Hypothalamus (tissue), 51 donors: ENCODE measurements at places on chromosomes 13 and 19.

- no peak for DNase-seq
These were observed 114.3 kb downstream of the SIPA1L3 start for GRCh38 chr19:38021352-38021751.

DNA sequence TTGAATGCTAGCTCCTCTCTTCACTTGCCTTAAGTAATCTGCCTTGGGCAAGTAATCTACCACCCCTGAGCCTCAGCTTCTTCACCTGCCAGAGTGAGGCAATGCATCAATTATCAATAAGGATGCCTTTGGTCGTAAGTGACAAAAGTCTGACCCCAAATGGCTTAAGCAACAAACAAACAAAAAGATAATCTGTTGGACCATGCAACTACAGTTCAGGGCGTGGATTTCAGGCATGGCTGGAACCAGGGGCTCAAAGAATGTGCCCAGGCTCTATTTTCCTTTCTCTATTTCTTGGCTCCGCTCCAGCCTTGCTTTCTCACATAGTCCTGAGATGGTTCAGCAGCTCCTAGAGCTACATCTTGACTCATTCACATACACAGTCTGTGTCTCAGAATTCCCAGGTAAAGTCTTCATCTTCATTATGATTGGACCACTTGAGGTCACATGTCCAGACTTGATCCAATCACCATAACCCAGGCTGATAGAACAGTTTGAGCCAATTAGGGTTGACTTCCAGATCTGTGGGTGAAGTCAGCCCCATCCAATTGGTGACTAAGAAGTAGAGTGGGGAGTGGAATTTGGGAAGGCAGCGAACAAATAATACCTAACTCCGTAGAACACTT is 29.6 kb downstream of the ACSBG2 start:
- DNase-seq = no peak

DNA sequence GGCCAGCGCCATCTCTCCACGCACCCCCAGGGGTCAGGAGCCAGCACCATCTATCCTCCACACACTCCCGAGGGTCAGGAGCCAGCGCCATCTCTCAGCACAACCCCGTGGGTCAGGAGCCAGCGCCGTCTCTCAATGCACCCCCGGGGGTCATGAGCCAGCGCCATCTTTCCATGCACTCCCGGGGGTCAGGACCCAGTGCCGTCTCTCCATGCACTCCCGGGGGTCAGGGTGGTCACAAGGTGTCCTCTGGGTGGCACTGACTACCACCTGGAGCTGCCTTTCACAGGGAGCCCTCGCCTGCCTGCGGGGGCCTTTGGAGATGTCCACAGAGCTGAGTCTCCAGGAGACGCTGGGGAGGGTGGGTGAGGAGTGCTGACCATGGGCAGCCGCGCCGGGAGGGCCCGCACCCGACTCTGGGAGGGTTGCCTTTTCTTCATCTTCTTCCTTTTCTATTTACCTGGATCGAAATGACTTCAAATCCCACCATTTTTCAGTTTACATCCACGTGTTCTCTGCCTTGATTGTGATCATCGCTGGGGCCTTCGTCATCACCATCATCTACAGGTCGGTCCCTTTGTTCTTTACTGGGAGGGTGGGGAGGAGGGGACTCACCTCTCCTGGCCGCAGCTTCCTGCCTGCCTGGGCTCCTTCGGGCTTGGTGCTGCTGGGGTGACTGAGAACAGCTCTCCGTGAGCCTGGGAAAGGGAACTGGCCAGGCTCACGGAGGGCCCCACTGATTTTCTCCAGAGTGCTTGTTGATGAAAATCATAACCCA is 19.1 kb downstream of the TEX29 start:
- DNase-seq = no peak

DNA sequence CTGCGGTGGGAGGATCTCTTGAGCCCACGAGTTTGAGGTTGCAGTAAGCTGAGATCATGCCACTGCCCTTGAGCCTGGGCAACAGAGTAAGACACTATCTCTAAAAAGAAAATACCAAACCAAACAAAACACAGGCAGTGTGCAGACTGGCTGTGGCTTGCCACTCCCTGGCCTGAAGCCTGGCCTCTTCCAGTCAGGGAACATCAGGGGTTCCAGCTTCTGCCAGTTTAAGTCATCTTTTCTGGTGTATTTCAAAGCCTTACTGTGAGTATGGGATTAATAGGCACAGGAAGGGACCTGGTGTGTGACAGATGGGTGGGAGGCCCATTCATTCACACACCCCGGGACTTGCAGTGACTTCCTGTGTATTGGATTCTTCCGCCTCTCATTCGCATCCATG is 27.0 kb upstream of the F2RL3 start:
- no peak for DNase-seq

- no peak for DNase-seq
These were observed 36.3 kb downstream of the DACH1 start for GRCh38 chr13:71830736-71831135.

GRCh38 chr13:47087841-47088240 is 191.0 kb upstream of the HTR2A start:
- no peak for DNase-seq

- DNase-seq = no peak
These were observed 33.6 kb downstream of the TEX26 start for GRCh38 chr13:30966101-30966500.

DNA sequence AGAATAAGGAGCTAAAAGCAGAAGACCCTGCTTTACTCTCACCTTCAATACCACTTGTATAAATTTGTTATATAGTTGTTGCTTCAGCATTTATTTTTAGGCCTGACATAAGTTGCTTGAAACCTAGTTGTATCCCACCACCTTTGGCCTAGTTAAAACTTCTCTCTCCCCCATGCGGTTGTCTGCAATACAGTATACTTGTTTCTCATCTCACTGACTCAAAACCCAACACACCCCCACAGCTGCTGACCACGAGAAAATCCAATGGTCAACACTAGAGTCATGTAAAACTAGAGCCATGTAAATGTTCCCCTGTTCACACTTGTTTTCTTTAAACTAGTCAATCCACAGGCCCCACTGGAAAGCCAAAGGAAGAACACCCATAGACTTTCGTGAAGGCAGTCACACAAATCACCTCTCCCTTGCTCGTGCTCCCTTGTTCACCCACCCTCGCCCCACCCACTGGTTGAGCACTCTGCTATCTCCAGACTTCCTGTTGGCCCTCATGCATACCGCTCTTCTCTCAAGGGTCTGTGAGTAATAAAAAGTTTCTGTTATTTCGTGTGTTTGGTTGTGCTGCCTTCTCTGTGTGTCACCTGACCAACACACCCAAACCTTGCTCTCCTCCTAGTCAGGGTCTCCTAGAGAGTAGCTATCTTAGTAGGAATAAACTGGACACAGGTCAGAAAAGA is 12.9 kb upstream of the CCDC169 start:
- DNase-seq = no peak

GRCh38 chr13:93996481-93996880 is 483.0 kb downstream of the DCT start:
- DNase-seq = no peak

- DNase-seq = no peak
These were observed 145.1 kb upstream of the UFM1 start for GRCh38 chr13:38204556-38204955.

DNA sequence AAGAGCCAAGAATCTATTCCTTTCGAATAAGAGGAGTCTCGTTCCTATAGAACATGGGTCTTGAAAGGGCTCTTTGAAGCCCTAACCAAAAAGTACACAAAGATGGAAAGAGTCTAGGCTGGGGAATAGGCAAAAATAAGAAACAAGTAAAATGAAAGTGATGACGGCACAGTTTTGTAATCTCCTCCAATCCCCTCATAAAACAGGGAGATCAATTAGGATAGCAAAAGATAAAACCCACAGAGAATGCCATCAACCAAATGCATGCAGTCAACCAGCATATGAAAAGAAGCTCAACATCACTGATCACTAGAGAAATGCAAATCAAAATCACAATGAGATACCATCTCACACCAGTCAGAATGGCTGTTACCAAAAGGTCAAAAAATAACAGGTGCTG is 122.4 kb upstream of the LSM14A start:
- DNase-seq = no peak

- no peak for DNase-seq
These were observed 272.6 kb downstream of the DNAJC15 start for GRCh38 chr13:43295825-43296564.

DNA sequence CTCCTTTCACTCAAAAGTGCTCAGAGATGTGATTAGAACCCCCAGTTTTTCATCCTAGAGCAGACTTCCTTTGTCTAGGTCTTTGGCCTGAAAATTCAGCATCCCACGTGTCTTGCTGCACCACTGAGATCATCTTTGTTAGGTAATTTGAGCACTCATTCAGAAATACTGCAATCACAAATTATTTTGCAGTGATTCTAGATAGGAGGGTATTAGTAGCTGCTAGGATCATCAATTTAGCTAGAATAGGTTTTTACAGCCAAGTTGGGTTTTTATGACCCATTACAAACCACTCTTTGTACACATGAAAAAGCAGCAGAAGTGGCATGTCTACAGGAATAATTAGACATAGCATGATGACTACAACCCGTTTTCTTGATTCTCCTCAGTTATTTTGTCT is 219.6 kb downstream of the GPC6 start:
- DNase-seq = no peak

DNA sequence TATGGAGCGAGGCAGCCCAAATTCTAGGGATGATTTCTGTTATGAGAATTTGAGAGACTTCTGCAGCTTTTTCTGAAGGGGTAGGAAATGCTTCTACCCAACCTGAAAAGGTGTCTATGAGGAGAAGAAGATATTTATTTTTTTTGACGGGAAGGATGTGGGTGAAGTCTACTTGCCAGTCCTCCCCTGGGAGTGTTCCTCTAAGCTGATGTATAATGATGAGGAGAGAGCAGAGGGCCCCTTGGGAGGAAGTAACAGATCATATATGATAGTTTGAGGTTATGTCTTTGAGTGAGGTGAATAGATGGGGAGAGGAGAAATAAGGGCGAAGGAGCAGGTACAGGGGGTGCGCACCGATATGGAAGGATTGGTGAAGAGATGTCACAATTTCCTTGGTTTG is 910.6 kb upstream of the SLITRK5 start:
- DNase-seq = no peak

DNA sequence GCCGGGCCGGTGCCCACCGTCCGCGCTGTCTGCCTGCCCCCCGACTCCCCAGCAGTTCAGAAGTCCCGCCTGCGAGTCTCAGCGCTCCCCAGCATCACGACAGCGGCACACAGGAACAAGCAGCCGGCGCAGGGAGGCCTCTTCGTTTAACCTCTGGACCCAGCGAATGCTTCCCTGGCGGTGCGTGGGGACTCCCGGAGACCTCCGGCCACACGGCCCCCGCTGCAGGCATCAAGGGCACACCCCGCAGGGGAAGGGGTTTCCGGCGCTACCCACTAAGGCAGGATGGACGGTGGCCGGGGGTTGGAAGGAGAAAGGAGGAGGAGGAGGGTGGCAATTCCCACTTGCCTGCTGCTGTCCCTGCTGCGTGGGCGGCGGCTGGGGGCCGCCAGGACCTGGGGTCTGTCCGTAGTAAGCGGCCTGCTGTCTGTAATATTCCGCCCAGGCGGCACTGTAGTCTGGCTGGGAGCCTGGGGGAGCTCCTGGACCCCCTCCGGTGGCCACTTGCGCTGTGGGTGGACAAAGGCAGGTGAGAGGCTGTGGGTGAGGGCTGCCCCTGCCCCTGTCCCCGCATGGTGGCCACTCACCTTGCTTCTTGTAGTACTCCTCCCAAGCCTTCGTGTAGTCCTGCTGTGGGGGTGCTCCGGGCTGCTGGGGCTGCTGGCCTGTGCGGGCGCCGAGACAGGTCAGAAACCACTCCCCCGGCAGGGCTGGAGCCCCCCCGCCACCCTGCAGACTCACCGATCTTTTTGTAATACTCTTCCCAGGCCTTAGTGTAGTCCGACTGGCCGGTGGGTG is 9.6 kb downstream of the KHSRP start:
- no peak for DNase-seq

DNA sequence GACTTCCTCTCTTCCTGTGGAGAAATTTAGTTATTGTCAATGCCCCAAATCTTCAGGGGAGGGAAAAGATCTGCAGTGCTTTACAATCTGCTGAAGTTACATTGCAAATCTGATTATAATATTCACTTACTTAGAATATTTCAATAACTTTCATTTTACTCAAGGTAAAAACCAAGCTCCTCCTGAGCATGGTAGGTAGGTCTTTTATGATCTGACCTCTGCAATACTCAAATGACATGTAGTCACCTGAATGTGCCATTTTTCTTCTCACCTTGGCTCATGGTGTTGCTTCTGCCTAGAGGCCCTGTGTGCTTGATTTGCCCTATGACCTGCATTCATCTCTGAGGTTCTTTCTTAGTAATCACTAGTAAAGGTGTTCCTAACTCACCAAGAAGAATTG is 331.4 kb downstream of the HS6ST3 start:
- DNase-seq = no peak

GRCh38 chr13:113035213-113035800 is 66.3 kb downstream of the MCF2L start:
- DNase-seq = no peak

DNA sequence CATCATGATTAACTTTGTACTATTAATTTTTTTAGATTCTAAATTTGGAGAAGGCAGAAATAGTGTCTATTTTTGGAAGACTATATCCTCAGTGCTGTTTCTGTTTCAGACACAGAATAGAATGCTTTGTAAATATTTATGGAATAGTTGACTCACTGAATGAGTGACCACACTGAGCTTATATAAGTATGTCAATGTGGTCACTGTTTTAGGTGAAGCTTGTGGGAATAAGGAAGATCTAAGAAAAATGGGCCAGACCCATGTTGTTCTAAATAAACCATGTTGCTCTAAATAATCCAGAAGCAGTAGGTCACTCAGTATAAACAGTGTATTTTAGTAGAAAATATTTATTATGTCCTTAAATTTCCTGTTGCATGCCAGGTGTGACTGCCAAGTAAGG is 45.5 kb upstream of the DACH1 start:
- DNase-seq = no peak

- no peak for DNase-seq
These were observed 28.2 kb upstream of the GPI start for GRCh38 chr19:34336781-34337271.

GRCh38 chr19:57537953-57538547 is 10.9 kb downstream of the ZNF549 start:
- DNase-seq = no peak

DNA sequence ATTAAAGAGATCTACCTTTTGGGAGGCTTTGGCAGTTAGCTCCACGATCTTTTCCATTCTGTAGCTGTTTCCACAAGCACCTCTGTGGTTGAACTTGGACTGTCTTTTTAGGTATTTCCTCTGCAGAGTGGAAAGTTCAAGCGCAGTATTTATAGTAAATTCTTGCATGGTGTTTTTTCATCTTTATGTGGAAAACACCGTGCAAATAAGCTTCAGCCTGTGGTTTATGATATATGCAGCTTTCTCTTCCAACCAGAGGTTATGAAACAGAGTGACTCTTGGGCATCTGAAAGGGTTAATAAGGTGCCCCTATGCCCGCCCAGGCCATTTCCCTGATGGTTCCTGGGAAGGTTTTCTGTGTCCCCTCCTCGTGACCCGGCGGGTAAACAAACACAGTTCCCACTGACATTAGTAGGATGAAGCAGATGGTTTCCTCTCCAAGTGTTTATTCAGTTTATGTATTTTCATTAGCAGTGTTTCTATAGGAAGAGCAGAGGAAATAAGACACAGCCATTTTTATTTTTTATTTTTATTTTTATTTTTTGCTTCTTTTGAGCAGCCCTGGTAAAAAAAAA is 39.7 kb upstream of the RNF113B start:
- no peak for DNase-seq
